Neural progenitor cell (in vitro differentiated cells): ENCODE measurements at places on chromosomes 16 and 17.

DNA sequence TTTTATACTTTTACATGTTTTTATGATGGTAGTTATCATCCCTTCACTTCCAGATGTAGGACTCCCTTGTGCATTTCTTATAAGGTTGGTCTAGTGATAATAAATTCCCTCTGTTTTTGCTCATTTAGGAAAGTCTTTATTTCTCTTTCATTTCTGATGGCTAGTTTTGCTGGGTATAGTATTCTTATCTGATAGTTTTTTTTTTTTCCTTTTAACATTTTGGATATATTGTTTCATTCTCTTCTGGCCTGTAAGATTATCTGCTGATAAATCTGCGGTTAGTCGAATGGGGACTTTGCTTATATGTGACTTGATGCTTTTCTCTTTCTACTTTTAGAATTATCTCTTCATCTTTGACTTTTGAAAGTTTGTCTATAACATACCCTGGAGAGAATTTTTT, 153.1 kb upstream of the MPHOSPH6 start:
- no peak for DNase-seq

- no peak for DNase-seq
These were observed 10.4 kb downstream of the CDIPT start for GRCh38 chr16:29852654-29853053.

DNA sequence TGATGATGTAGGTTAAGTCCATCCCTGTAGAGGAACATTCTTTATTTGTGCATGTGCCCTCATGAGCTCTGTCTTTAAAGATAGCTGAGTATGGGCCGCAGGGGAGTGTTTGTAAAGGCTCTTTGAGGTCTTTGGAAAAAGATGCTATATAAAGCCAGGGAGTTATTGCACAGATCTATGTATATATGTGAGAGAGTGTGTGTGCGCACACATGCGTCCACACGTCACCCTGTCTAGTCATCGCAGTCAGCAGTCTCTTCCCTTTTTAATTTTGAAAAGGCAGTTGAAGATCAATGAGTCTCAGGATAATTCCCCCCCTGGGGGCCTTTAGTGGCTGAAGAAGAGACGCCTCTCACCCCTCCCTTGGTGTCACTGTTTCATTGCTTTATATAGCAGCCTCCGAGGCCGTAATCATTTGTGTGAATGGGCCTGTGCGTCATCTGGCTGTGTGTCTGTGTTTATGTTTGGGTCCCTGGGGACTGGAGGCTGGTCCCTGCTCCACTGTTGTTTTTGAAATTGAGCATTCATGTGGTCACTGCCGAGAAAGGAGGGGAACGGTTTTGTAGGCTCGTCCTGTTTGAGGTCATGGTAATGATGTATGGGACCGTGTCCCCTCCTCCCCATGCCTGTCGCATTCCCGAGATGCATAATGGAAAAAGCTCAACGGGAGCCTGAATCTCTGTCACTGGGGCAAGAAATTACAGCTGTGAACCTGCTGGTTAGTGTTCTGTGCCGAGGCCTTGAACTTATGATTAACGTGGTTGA, 143.9 kb downstream of the SNX29 start:
- DNase-seq, result no peak

- no peak for DNase-seq
These were observed 8.0 kb upstream of the UNK start for GRCh38 chr17:75776386-75777295.

GRCh38 chr16:28876973-28877654, 1.2 kb upstream of the ATP2A1 start:
- peak; percentile 33 for DNase-seq

- no peak for DNase-seq
These were observed 60.5 kb downstream of the TMEM132E start for GRCh38 chr17:34639706-34640425.

DNA sequence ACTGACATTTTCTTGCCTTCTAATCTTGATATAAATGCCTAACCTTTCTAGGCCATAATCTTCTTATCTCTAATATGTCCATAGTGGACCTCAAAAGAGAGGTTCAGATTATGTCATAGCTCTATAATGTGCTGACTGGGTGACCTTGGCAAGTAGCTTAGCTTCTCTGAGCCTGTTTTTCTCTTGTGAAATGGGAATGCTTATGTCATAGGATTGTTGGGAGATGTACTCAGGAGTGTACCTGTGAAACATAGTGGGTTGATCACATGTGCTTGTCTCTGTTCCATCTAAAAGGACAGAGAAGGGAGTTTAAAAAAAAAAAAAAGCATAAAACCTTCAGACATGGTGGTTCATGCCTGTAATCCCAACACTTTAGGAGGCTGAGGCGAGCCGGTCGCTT, 2.4 kb downstream of the MED9 start:
- no peak for DNase-seq

- DNase-seq, result no peak
These were observed 19.4 kb upstream of the NFATC3 start for GRCh38 chr16:68065716-68066305.

DNA sequence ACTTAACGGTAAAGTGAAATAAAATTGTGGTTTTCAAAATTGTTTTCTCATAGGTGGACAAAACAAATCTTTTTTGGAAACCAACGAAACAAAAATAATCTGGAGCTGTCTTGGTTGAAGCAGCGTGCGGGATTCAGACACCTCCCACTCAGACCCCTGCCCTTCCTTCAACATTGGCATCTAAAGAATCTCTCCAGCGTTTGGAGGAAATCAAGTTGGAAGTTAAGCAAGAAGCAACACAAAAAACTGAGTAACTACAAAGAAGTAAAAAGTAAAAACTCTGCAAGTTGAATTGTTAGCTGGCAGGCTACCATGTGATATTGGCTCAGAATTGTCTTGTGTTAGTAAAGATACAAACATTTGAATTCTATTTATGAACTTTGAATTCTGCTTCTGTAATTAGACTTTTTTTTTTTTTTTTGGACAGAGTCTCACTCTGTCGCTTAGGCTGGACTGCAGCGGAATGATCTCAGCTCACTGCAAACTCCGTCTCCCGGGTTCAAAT, 361.0 kb upstream of the PMFBP1 start:
- DNase-seq, result no peak

GRCh38 chr16:1984347-1985225, 593 bp downstream of the GFER start:
- DNase-seq, result peak; percentile 59

- peak; percentile 81 for DNase-seq
These were observed 14.0 kb upstream of the STAC2 start for GRCh38 chr17:39239640-39240314.

DNA sequence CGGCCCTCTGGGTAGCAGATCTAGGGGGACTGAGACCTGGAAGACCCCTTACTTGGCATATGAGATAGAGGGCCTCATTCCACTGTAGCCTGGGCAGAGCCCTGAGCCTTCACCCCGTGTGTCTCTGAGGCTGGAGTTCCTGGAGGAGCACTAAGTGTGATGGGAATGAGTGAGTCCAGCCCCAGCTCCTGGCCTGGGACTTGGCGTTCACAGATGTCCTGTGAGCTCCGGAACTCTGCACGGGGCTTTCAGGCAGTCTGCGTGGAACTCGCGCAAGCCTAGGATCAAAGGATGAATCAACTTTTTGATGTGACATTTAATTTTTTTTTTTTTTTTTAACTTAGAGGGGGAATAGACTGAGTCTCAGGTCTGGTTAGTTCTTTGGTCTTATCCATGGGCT, 1.8 kb downstream of the NKD1 start:
- DNase-seq, result no peak

GRCh38 chr17:61302953-61303816, 96.5 kb upstream of the TBX2 start:
- DNase-seq, result no peak

GRCh38 chr17:8628609-8629169, 1.8 kb downstream of the MYH10 start:
- DNase-seq, result no peak
